Activated T-helper 2 cell treated with anti-CD3 and anti-CD28 coated beads, Interferon-gamma antibody, Interleukin-2, Interleukin-4, amounts not matched to agents 10 μg/mL and 5 μg/mL and 100 μg/mL, durations not matched to agents 14 hours and 24 hours and 36 hours (primary cell): ENCODE measurements at places on chromosomes 6 and 20. TPM values are rescaled to one million over a fixed set of nuclear protein-coding genes. Genes with fewer than 3 reads are reported as not detected.

The SIGLEC1 gene
- total RNA-seq = not detected in 2 replicates

The SAPCD1 gene
- total RNA-seq = 16.4 and 18.9 TPM in 2 replicates

The C6orf141 gene
- total RNA-seq = not detected in 2 replicates

The SERINC3 gene
- 51.2 and 52.5 TPM in 2 replicates for total RNA-seq

The ERMARD gene
- total RNA-seq = 24.5 and 25.9 TPM in 2 replicates

The FOXC1 gene
- total RNA-seq = 0.05 and 0.07 TPM in 2 replicates

The PBOV1 gene
- total RNA-seq = not detected in 2 replicates

The RAB5IF gene
- 94.5 and 99.0 TPM in 2 replicates for total RNA-seq
